Activated CD4-positive, alpha-beta memory T cell treated with anti-CD3 and anti-CD28 coated beads for 36 hours (primary cell): ENCODE measurements at places on chromosomes 5 and 9. TPM values are rescaled to one million over a fixed set of nuclear protein-coding genes. Genes with fewer than 3 reads are reported as not detected.
A peak's percentile ranks its signal among the peaks of the same experiment; 100 is the strongest.

GRCh38 chr9:133184971-133185370 lies 21.3 kb upstream of the GBGT1 start:
- DNase-seq: peak; percentile 71

The CTSV gene
- total RNA-seq: 1.4 TPM

DNA sequence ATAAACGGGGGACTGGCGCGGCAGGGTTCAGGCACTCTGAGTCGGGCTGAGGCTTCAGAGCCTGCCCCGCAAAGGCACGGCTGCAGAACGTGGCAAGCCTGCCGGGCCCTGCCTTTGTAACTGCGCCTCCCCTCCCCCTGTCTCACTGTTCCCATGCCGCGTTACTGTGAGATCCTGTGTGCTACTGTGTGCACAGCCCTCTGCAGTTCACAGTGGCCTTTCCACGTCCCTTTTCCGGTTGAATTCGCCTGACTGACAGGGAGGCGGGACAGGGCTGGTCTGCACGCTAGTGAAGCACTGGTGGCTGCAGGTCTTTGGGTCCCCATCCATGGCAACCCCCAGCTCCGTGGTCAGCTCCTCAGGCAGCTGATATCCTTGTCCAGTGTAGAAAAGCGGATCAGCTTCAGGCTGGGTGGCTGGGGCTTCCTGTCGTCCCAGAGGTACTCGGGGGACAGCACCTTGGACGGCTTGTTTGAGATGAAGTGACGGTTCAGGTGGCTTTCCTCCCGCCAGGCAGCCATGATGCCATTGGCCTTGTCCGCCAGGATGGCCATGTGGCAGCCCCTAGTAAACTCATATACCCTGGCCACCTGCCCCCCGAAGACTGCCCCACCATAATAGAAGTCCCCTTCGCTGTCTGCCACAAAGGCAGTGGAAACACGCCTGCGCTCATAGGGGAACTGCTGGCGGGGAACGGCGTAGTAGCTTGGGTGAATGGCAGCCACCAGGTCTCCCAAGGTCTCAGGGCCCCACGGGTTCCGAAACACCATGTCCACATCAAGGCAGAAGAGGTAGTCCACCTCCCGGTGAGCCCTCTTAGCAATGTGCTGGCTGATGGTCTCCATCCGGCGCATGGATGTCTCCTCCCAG lies 10.3 kb downstream of the GBGT1 start:
- DNase-seq: peak; percentile 7

- no peak for DNase-seq
Measured at GRCh38 chr5:31581498-31582099, 49.5 kb downstream of the C5orf22 start.

The PCDHA9 gene
- not detected for total RNA-seq

- no peak for DNase-seq
Measured at GRCh38 chr5:31717561-31717960, 78.6 kb downstream of the PDZD2 start.

- no peak for DNase-seq
Measured at GRCh38 chr9:128906741-128907140, 14.0 kb upstream of the PHYHD1 start.

GRCh38 chr5:33933723-33934169 lies 2.4 kb upstream of the RXFP3 start:
- no peak for DNase-seq

- peak; percentile 79 for DNase-seq
Measured at GRCh38 chr5:1793301-1793740, 6.3 kb downstream of the MRPL36 start.

DNA sequence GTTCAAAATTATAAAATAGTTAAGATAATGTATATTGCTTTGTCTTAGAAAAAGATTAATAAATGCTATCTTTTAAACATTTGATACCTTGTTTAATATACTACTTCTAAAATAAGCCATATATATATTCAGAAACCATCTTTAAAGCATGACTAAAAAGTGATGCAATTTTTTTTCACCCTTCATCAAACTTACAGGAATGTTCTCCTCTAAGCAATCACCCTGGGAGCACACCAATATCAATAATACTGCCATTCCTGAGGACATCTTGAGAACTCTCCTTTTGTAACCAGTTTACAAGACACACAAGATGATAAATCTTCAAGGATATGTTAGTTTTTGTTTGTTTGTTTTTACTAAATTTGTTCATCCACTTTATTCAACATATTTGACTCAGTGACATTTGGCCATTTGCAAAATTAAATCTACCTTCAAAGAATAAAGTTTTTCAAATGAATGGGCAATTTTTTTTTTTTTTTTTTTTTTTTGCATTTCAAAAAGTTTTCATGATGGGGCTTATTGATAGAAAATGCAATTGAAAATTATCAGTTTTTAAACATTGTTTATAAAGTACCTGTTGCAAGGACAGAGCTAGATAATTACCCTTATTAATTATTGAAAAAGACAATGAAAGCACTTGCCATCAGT lies 17.2 kb downstream of the FOXD1 start:
- no peak for DNase-seq

The LRRC26 gene
- total RNA-seq: not detected

- DNase-seq: no peak
Measured at GRCh38 chr5:65163698-65164097, 318.0 kb downstream of the ADAMTS6 start.

GRCh38 chr9:72332351-72332750 lies 32.7 kb downstream of the ZFAND5 start:
- DNase-seq: no peak

- DNase-seq: no peak
Measured at GRCh38 chr5:68420476-68421344, 205.2 kb downstream of the PIK3R1 start.

DNA sequence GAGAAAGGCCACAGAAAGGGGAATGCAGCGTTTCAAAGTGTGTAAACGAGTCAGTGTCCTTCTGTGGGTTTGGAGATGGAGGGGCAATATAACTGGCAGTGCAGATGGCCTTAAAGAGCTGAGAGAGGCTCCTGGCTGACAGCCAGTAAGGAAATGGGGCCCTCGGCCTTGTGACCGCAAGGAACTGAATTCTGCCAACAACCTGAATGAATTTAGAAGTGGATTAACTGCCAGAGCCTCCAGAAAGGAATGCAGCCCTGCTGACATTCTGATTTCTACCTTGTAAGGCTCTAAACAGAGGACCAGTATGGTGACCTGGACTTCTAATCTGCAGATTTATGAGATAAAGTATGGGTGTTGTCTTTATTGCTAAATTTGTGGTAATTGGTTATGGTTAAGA lies 17.5 kb upstream of the NREP start:
- no peak for DNase-seq

DNA sequence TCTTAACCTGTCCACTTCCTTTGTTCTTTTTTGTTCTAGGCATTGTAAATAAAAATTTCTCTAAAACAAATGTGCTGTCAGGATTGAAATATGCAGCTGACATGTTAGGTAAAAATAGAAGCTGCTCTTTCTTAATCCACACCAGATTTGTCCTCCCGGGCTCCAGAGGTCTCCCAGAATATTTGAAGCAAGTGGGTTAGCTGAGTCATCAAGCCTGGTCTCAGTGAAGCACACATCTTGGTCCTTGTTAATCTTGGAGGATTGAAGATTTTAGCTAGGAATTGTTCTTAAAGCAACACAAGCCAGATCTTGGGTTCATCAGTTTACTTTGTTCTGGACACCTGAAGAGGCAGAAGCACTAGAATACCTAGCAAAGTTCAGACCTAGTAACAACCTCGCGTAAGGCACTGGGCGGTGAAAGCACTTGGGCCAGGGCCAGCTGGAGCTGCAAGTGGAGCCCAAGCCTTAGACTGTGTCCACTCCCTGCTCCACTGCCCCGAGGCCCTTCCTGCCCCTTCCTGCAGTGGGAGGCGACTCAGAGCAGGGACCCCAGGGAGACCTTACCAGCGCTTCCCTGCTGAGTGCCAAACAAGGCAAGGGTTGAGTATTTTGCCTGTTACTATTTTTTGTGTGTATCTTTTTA lies 36.5 kb downstream of the HABP4 start:
- no peak for DNase-seq

GRCh38 chr5:16548115-16548514 lies 68.7 kb downstream of the RETREG1 start:
- DNase-seq: no peak

- no peak for DNase-seq
Measured at GRCh38 chr5:75040973-75041372, 11.4 kb downstream of the GCNT4 start.

- no peak for DNase-seq
Measured at GRCh38 chr5:61670941-61671340, 338.9 kb downstream of the ZSWIM6 start.

The ARID3C gene
- 0.14 TPM for total RNA-seq

DNA sequence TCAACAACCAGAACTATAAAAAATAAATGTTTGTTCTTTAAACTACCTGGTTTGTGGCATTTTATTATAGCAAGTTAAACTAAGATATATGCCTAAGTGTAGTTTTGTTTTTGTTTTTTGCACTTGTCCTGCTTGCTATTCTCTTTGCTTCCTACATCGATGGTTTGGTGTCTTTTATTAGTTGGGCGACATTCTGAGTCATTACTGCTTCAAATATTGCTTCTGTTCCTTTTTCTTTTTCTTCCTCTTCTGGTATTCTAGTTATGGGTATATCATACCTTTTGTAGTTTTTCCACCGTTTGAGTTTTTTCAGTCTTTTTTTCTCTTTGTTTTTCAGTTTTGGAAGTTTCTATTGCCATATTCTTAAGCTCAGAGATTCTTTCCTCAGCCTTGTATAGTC lies 86.9 kb downstream of the MACIR start:
- DNase-seq: no peak

GRCh38 chr9:71791875-71792274 lies 23.6 kb upstream of the CEMIP2 start:
- DNase-seq: no peak

- DNase-seq: no peak
Measured at GRCh38 chr5:178411083-178411482, 178.5 kb upstream of the PHYKPL start.

The SCGB3A2 gene
- not detected for total RNA-seq

GRCh38 chr5:116154252-116154651 lies 69.4 kb downstream of the COMMD10 start:
- DNase-seq: no peak

The NPDC1 gene
- total RNA-seq: 42.6 TPM

The NR6A1 gene
- 0.61 TPM for total RNA-seq

DNA sequence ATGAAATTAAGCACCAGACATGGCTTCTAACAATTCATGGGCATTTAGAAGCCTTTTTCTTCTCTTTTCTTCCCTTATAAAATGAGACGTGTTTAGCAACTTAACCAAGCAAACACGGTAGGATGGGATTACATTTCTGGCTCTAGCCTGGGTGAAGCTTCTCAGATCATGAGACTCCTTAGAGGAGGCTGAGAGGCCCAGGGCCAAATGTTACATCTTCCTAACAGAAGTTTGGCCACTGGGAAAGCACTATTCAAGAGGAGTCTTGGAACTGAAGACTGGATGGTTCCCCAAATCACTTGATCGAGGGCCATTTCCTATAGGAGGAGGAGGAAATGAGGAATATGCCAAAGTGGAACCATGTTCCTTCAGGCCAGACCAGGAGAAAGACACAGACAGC lies 1.9 kb downstream of the GABRP start:
- no peak for DNase-seq

The MVB12B gene
- 1.4 TPM for total RNA-seq

The IL3 gene
- total RNA-seq: 23.1 TPM

DNA sequence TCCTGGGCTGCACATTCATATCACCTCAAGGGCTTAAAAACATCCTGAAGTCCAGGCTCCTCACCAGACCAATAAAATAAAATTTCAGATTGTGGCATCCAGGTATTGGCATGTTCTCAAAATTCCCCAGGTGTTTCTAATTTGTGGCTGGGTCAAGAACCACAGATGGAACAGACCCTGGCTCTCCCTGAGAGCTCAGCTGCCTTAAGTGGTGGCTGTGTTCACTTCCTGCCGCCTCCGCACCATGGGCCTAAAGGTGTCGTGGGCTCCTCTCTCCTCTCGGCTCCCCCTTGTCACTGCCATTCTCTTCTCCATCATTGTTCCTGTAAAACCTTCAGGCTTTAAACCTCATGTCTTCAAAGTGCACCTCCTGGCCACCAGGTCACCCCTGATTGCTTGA lies 17.8 kb upstream of the CCNJL start:
- DNase-seq: no peak

The CDO1 gene
- 0.34 TPM for total RNA-seq

DNA sequence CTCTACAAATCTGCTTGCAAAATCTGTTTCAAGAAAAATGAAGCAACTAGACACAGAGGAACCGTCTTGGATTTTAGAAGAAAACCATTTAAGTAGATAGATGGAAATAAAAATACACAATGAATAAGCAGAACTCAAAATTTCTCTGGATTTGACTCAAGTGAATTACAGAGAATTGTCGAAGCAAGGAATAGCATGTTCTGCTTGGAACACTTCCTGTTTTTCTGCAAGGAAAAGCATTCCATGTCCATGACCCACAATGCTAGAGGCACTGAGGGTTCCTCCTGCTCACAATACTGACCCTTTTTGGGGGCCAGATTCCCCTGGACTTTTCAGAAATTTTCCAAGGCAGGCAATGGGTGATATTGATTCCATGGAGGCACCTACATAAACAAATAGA lies 29.8 kb downstream of the PRUNE2 start:
- DNase-seq: no peak
